ENCODE measurements at places on chromosomes 1 and 21.

DNA sequence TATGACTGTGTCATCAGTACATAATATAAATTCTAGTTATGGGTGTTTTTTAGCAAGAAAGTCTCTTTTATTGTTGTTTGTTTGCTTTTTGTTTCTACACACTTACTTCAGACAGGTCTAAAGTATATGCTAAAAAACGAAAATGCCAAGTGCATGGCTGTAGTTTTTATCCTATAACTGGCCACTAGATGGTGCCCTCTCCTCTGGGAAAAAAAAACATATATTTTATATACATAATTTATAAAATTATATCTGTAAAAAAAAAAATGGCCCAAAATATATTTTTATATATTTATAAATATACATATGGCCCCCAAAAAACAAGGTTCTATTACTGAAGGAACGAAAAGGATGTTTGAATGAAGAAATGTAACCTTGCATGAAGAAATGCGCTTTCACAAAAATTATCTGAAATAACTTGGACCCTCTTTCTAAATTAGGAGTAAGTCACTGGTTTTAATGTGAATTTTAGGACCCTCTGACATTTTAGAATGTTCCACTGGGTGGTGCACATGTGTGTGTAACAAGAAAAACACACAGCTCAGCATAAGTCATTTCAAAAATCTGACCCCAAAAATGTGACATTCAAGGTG is 93.5 kb downstream of the TTLL7 start:
- no peak for DNase-seq

GRCh38 chr1:94315552-94316116 is 78.2 kb upstream of the ARHGAP29 start:
- no peak for DNase-seq

DNA sequence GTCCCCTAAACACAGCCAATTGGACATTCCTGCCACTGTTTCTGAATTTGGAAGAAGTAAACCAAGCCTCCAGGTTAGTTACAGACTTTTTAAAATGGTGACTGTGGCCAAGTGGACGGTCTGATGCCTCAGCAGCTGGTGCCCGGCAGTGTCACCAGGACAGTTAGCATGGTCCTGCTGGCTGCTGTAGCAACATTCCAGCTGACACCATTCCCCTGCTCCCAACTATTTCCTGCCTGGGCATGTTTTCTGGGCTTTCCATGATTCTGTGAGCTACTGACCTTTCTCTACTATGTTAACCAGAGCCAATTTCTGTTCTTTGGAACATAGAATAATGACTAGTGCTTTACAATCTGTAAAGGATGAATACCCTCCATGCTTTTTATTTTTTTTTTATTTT is 95.0 kb downstream of the TLR5 start:
- no peak for DNase-seq

GRCh38 chr21:26131554-26131953 is 39.0 kb downstream of the APP start:
- no peak for DNase-seq

GRCh38 chr1:3627515-3628253 is 2.9 kb downstream of the TPRG1L start:
- no peak for DNase-seq

DNA sequence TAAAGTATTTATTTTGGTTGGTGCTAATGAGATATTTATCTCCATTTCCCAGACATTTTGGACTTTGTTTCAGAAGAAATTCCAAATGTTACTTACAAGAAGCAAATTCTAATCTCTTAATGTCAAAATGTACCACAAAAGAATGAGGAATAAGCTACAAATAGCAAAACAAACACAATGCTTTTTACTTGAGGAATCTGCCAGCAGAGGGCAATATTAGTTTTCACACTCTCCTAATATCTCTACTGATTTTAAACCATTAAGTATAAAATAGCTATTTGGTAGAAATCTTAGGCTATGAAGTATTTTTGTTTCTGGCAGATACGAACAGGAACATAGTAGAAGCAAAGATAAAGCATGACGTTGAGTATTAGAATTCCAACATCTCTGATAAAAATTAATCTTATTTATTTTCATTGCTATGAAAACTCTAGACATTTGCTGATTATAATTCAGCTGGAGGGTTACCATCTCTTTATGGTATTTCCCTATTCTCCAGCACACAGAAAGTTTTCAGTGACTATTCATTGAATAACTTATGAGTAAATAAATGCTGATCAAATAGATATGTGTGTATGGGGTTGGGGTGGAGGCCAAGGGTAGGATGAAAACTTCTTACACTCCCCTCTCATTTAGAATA is 13.4 kb upstream of the HMCN1 start:
- no peak for DNase-seq

GRCh38 chr1:78536427-78536826 is 45.7 kb downstream of the PTGFR start:
- DNase-seq: no peak

- DNase-seq: no peak
Observed at GRCh38 chr1:29826646-29827045, 590.3 kb downstream of the PTPRU start.

DNA sequence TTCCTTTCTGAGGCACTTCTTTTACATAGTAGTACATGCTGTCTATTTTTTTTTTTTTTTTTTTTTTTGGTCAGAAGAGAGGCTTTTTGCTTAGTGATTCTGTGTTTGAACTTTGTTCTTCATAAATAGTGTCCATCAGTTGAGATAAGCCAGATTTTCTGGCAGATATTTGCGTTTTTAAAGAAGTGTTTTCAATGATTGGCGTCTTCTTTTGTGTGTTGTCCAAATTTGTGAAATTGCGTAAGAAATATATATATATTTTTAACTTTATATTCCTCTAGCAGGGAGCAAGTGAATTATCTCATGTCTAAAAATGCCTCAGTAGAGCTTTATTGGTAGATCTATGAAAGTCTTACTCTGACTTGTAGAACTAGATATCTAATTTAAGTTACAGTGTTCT is 28.3 kb downstream of the NEK7 start:
- no peak for DNase-seq

- DNase-seq: no peak
Observed at GRCh38 chr1:91736715-91737615, 149.0 kb downstream of the TGFBR3 start.

DNA sequence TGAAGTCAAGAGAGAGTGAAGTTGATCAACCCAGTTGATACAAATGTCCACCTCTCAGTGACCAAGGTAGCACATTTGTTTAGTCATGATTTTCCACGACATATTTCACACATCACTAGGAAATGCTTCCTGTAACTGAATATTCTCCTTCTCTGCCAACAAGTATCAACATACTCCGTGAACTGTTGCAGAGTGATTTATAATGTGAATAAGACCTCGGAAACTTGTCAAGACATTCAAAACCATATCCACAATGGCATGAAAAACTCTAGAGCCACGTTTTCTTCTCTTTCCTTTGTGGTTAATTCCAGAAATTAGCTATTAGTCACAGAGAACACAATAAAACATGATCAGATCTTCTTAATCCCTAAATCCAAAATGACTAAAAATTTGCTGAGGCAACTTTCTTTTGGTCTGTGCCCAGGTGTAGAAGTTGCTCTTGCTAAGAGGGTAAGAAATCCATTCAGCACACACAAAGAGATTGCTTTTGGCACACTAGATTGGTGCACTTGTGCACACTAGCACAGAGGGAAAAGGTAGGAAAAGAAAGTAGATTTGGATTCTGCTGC is 244.3 kb upstream of the NRIP1 start:
- no peak for DNase-seq

DNA sequence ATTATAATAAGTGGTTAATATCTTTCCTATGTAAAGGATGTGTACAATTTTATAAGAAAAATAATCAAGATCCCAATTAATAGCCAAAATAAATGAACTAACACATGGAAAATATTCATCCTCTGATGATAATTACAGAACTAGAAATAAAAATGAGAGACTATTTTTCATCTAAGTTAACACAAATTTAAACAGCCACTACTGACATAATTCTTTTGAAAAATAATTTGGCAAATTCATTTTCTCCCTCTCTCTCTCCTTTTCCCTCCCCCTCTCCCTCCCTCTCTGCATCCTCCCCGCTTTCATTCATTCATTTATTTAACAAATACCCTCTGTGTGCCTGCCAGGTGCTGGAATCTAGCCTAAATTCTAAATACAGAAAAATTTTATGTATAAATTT is 10.3 kb upstream of the SFPQ start:
- DNase-seq: no peak

GRCh38 chr1:230169454-230170152 is 102.6 kb downstream of the GALNT2 start:
- DNase-seq: no peak

DNA sequence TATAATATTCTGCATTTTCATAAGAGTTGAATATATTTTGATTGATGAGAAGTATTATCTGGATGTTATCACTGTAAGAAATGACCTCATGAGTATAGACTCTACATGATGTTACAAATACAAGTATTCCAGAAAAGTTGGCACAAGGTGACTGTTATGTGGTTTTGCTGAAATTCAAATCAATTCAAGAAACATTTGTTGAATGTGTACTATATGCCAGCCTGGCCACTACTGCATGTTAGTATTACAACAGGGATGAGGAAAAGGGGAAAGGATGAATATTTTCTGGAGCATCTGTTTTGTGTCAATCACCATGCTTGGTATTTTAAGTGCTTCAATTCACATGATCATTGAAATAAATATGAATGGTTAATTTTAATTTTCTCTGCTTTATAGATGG is 250.9 kb upstream of the PBX1 start:
- no peak for DNase-seq

DNA sequence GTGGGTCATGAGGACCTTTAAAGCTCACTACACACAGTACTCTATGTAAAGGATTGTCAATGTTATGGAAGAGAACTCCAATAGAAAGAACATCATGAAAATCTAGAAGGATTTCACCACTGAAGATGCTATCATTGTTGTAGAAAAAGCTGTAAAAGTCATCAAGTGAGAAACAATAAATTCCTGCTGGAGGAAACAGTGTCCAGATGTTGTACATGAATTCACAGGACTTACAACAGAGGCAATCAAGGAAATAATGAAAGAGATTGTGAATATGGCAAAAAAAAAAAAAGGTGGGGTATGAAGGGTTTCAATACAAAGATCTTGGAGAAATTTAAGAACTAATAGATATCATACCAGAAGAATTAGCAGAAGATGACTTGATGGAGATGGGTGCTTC is 355.1 kb upstream of the ZRANB2 start:
- DNase-seq: no peak

- no peak for DNase-seq
Observed at GRCh38 chr21:38151021-38151645, 105.7 kb upstream of the KCNJ15 start.

GRCh38 chr1:155006601-155007101 is 4.0 kb downstream of the ZBTB7B start:
- DNase-seq: no peak

- DNase-seq: no peak
Observed at GRCh38 chr1:15132965-15133364, 20.6 kb upstream of the TMEM51 start.

- peak; percentile 11 for DNase-seq
Observed at GRCh38 chr1:28185071-28185470, 8.6 kb upstream of the PTAFR start.

DNA sequence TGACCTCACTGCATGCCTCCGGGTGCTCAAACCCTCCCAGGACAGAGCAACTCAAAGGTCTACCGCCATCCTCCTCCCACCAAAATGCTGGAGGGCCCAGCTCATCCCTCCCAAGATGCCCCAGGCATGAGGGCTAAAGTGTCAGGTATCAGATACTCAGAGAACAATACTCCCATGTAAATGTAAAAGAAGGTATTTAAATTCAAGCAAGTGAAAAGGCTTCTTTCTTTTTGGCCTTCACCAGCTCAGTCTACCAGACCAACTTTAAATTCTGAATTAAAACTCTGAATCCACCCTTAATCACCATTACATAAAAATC is 3.0 kb downstream of the PARP1 start:
- DNase-seq: no peak

GRCh38 chr1:17190010-17190995 is 14.6 kb upstream of the PADI1 start:
- no peak for DNase-seq

DNA sequence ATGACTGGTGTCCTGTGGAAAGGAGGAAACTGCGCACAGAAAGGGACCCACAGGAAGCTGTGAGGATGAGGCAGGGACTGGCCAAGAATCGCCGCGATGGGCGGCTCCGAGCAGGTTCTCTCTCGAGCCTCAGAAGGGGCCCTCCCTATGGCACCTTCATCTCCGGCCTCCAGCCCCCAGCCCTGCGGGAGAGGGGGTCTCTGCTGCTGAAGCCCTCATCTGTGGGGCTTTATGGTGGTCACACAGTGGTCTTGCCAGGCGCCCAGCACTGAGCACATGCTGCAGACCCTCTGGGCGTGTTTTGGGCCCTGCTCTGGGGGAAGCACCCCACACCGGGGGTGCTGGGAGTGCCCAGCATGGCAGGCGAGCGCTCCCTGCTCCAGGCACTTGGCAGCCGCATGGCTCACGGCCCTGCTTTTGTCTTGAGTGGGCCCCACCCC is 86.6 kb upstream of the ACTRT2 start:
- DNase-seq: no peak

DNA sequence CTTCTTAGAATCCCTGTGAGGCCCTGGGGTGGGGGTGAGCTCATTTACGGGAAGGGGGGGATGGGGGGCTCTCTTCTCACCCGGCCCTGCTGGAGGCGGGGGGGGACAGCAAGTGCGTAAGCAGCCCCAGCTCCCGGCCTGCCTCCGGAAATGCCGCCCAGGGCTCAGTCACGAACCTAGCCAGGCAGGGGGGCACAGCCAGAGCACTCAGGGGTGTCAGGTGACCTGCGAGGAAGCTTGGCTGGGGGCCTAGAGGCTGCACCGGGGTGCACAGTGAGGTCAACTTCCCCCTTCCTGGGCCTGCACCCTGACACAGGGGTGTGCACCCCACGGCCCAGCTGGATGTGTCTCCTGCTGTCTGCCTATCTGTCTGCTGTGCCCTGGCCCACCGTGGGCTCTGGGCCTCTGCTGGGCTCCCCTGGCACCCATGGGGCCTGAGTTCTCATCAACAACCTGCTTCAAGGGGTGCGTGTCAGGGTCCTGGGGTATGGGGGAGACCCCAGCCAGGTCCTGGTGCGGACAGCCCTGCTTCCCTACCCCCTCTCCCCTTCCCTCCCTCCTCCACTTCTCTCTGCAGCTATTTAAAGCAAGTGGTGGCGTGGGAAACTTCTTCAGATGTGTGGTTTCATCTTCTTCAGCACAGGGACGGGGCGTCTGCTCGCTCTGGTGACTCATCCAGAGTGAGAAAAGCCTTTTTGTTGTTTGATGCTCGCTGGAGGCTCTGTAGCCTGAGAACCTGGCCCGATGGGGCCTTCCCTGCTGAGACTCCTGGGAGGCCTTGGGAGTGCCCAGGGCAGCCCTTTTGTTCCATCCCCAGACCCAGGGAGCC is 92.5 kb upstream of the RUNX3 start:
- no peak for DNase-seq

DNA sequence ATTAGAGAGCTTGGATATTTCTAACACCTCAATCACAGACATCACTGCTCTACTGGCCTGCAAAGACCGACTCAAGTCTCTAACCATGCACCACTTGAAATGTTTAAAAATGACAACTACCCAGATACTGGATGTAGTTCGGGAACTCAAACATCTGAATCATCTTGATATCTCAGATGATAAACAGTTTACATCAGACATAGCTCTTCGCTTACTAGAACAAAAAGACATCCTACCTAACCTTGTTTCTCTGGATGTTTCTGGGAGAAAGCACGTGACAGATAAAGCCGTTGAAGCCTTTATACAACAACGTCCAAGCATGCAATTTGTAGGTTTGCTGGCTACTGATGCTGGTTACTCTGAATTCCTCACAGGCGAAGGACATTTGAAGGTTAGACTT is 45.1 kb downstream of the ZYG11B start:
- no peak for DNase-seq

- no peak for DNase-seq
Observed at GRCh38 chr1:198173832-198174231, 17.0 kb downstream of the NEK7 start.

GRCh38 chr1:51463561-51463960 is 55.5 kb downstream of the EPS15 start:
- no peak for DNase-seq
